HT1080 (cell line): ENCODE measurements at places on chromosomes 5 and 9.

DNA sequence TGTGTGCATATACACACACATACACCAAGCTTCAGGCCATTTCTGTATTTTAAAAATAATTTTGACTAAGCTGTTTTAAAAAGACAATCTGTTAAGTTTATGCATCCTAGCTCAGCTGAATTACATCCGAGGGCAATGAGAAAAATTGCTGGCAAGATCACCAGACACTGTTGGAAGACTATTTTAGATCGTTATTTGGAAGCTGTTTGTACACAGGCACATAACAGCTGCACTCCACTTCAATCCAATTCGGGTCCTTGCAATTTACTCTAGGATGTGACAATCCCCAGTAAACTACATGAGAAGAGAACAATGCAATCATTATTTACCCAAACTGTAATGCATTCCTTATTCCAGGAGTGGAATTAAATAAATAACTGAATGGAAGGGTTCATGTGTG, 79.3 kb upstream of the RASA1 start:
- no peak for DNase-seq

GRCh38 chr5:158419186-158419585, 560.2 kb upstream of the CLINT1 start:
- DNase-seq: no peak

- peak; percentile 69 for DNase-seq
These were observed 14.4 kb downstream of the CKMT2 start for GRCh38 chr5:81247441-81247972.

DNA sequence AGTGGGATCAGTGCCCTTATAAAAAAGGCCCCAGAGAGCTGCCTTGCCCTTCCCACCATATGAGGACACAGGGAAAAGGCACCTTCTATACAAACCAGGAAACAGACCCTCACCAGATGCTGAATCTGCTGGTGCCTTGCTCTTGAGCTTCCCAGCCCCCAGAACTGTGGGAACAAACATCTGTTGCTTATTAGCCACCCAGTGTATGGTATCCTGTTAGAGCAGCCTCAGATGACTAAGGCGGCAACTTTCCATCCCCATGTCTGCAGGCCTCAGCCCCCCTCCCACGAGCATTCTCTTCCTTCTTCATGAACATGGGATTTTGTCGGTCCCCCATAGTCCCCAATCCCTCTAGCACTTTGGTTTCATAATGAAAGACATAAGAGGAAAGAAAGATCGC, 202.5 kb upstream of the GAS1 start:
- DNase-seq: no peak

GRCh38 chr5:180109920-180110319, 38.4 kb upstream of the RNF130 start:
- DNase-seq: no peak
